Fibroblast of skin of right quadriceps (primary cell): ENCODE measurements at places on chromosomes 2 and 18.
A peak's percentile ranks its signal among the peaks of the same experiment; 100 is the strongest.

GRCh38 chr18:22093731-22094357, 75.5 kb upstream of the GATA6 start:
- no peak for DNase-seq

- no peak for DNase-seq
Measured at GRCh38 chr2:238573065-238573778, 146.5 kb downstream of the ASB1 start.

DNA sequence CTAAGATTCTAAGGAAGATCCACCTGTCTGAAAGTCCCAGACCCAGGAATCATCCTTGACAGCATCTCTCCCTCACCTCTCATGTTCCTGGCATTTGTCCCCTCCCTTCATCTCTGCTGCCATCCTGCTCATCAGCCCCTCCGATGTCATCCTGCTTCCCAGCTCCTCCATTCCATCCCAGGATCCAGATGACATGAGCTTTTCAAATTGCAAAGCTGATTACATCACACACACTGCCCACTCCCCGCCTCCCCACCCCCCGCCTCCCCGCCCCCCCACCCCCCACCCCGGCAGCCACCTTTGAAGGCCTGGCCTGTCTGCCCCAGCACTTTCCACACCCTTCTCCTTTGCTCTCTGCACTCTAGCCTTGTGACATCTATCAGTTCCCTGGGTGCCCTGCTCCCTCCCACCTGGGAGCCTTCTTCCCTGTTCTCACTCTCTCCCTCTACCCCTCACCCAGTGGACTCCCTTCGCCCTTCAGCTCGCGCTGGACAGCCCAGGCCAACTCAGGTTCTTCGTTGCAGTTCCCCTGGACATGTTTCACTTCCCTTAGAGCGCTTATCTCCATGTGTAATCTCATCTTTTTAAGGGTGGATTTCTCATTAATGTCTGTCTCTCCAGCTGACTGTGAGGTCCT, 61.6 kb downstream of the DNMT3A start:
- DNase-seq: no peak

- no peak for DNase-seq
Measured at GRCh38 chr2:48586433-48586832, 31.2 kb upstream of the GTF2A1L start.

DNA sequence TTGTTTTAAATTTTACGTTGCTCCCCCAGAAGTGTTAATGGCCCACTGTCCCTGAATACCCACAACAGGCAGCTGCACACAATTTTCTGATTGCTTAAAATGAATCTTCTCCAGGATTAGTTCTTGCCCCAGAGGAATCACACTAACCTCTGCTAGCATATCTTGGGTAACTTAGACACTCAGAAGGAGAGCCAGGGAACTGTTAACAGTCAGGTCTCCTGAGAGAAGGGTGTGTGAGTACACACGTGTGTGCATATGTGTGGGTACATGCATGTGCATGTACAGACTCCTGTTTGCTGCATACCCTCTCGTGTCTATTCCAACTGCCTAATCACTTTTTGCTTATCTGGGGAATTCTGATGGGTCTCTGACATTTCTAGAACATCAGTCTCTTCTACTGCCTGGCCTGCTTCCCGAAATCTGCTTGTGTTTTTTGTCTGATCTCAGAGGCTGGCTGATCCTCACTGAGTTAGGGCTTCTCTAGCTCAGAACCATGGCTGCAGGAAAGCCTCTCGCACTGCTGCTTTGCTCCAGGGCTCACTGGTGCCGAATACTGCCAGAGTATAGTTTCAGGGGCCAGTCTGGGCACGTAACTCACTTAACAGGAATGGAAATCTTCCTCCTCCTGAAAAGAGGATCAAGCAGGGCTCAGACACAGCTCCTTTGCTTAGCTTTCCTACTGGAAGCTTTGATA, 62.8 kb downstream of the PRELID3A start:
- DNase-seq: no peak

DNA sequence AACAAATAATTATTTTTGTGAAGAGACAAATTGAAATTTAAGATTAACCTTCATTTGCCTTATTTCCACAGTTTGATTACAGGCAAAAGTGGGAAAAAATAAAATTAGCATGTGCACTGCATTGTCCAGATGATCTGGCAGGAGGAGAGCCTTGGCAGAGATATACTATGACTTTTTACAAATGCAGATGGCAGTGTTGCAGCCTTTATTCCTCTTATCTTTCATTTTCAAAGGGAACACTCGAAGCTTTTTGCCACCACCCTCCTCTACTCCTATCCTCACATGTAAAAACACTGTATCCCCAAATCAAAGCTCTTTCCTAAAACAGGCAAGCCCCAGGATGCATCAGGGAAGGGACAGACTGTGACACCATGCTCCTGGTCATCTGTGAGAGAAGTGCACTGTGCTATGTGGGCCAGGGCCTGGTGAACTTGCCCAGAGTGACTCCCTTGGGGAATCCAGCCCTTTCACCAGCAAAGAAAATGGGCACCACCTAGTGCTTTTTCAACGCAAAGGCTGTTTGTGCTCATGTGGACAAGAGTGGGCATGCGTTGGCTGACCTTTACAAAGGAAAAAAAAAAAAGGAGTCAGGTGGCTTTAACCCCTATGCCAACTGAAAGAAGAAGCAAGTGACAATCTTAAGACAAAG, 74.7 kb upstream of the ETAA1 start:
- peak; percentile 32 for DNase-seq

DNA sequence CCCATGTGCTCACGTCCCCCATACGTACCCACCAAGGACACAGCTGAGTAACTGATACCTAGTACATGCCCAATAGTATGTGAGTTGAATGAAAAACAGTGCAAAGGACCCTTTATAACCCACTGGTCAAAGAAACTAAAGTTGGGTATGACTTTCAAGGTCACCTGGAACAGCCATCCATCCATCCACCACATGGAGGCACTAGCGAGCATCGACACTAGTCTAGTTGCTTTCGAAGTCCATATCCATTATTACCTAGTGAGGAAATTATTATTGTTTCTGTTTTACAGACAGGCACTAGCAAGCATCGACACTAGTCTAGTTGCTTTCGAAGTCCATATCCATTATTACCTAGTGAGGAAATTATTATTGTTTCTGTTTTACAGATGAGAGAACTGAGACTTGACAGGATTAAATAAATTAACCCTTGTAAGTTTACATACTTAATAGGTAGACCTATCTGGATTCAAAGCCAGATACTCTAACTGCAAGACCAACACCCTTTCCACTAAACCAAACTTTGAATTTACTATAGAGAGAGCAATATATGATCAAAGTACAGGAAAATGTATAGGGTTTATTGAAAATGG, 233.7 kb downstream of the METTL4 start:
- DNase-seq: peak; percentile 7

DNA sequence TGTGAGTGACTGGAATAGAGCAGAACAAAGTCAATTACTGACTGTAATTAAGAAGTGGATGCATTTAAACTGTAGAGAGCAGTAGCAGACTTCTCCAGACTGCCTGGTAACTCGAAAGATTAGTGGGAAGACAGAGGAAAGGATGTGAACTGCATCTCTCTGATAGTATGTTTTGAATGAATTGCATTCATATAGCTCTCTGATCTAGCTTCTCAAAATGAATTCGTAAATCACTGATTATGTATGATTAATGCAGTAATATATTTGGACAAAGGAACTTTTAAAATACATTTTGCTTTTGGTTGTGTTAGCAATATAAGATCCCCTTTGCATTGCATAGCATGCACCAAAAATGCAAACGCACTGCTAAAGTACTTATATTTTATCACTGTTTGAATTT, 304.0 kb downstream of the ARHGAP15 start:
- DNase-seq: peak; percentile 28

GRCh38 chr2:134314681-134315368, 61.0 kb downstream of the MGAT5 start:
- no peak for DNase-seq

DNA sequence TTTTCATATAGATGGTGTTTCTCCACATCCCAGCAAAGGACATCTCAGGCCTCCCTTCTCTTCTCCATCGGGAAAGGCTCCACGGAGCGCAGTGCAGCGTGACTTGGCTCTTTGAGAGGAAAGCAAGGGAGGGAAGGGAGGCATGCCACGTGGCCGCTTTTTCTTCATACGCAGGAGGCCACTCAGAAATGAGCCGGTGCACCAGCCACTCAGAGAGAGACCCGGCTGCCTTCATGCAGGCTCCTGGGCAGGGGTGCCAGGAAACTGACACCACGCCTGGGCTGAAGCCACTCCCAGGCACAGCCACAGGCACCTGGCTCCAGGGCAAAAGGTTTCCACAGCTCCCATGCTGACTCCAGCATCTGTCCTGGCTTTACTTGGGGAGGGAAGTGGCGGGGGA, 11.1 kb upstream of the LOXHD1 start:
- no peak for DNase-seq

- no peak for DNase-seq
Measured at GRCh38 chr18:69128978-69129377, 271.7 kb upstream of the DOK6 start.

DNA sequence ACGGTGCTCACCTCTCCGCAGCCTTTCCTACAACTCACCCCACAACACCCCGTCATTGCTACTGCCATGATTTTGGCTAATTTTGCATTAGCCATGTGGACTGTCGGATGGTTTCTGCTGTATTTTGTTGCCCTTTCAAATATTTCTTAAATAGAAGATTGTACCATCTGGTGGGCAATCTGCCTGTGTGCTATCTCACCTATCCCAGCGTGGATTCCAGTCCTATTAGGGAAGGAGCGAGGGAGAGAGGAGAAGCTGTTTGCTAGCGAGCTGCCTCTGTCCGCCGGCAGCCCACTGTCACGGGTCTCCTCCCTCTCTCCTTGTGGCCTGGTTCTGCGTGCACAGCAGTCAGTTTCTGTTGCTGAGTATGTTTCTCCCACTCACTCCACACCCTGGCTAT, 336.2 kb downstream of the TXNL1 start:
- no peak for DNase-seq

- DNase-seq: no peak
Measured at GRCh38 chr18:74420481-74420880, 36.6 kb downstream of the DIPK1C start.

- DNase-seq: no peak
Measured at GRCh38 chr2:76310894-76311633, 600.3 kb upstream of the GCFC2 start.

GRCh38 chr2:60422826-60423483, 130.5 kb downstream of the BCL11A start:
- no peak for DNase-seq

- DNase-seq: no peak
Measured at GRCh38 chr18:80076379-80076778, 32.7 kb upstream of the ADNP2 start.

- peak; percentile 23 for DNase-seq
Measured at GRCh38 chr18:7740821-7741220, 173.7 kb downstream of the PTPRM start.

DNA sequence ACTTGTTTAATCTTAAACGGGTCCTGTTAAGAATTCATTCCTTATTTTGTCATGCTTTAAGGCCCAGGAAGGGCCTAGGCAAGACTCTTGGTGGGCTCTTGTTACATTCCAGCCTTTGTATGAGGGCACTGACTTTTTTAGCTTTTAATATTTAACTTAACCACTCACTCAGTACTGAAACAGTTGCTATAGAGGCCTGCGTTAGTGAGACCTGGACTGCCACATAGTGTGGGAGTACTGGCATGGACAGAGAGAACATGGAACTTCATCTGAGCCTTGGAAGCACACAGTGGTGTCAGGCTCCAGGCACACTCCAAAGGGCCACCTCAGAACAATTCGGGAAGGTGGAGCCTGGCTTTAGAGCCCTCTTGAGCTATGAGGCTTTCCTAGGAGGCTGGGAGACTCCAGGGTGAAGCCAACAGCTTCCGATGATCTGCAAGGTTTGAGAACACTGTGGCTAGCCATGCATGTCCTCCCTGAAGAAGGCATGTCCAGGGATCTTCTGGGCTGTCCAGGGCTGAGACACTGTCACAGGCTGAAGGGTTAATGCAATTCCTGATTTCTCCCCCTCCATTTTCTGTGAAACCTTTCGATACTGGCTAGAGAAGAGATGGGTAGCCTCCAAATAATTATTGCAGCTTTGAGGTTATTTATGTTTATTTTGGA, 155.4 kb upstream of the ACAA2 start:
- no peak for DNase-seq

DNA sequence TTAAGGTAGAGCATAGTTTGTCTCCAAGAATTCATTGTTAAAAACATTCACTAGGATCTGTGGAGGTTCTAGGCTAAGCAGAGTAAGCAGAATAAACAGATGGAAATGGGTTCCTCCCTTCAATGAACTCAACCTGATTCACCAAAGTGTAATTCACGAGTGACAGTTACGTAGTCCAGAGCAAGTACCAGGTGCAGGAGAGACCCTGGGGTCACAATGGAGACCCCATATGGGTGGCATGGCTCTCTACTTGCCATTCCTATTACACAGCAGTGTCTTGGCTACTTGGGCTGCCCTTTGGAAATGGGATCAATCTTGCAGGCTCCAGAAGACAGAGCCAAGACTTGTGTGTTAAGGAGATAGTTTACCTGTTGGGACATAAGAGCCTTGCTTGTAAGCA, 7.1 kb downstream of the MYCN start:
- DNase-seq: no peak

DNA sequence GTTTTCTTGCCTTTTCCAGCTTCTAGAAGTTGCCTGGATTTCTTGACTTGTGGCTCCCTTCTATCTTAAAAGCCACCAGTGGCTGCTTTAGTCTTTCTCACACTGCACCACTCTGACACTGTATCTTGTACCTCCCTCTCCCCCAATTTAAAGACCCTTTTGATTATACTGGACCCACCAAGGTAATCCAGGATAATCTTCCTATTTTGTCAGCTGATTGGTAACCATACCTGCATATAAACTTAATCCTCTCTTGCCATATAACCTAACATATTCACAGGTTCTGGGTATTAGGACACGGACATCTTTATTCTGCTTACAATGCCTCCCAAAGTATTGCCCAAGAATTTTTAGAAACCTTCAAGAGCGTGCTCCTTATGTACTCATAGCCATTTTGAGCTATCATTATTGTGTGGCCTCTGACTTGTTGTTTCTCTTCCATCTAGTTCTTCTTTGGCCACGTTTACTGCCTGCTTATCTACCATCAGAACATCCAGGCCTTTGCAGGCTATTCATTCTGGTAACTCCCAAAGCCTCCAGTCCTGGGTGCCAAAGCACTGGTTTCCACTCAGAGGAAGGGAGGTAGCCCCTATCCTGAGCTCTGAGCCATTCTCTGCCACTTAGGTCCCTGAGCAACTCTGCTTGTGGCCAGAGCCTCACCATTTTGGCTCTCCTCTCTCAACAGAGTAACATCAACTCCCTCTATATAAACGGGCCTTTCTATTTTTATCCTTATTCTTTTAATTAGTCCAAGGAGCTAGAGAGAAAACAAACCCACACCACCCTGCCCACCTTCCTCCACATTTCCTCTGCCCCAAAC, 70.8 kb downstream of the MYO3B start:
- DNase-seq: no peak

- no peak for DNase-seq
Measured at GRCh38 chr2:240459401-240460252, 24.2 kb downstream of the GPC1 start.

- DNase-seq: no peak
Measured at GRCh38 chr2:206936843-206937230, 2.5 kb upstream of the CPO start.

DNA sequence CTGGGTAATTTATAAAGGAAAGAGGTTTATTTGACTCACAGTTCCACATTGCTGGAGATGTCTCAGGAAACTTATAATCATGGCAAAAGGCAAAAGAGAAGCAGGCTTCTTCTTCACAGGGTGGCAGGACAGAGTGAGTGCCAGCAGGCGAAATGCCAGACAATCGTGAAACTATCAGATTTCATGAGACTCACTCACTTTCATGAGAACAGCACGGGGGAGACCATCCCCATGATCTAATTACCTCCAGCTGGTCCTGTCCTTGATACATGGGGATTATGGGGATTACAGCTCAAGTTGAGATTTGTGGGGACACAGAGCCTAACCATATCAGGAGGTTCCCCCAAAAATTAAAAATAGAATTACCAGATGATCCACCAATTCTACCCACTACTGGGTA, 675.5 kb upstream of the SLC8A1 start:
- DNase-seq: no peak
